NCI-H1694 treated with DMSO at 0.1 percent for 48 hours (cell line): ENCODE measurements at places on chromosomes 7 and 10.

DNA sequence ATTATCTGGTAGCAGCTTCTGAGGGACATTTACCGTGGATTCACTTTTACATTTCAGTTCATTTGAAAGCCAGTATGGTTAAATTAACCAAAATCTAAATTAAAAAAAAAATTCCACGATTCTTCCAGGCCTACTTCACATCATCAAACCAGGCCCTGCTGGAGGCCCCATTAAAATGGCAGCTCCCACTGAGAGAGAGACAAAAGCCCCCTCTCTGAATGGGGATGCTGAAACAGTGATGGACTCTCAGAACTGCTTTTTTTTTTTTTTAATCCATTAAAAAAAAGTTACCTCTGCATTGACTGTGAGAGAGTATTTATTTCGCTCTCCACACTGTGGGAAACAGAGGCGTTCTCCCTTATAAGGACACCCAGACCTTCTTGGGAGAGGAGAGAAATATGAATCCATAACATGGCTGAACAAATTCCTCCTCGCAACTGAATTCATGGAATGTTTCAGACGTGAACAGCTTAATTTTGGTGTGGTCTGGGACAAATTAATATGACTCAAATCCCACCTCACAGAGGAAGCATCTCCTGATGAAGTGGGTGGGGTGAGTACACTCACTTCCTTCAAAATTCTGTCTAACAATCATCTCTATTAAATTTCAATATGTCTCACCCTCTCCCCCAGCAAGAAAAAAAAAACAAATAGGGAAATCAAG, 73.5 kb downstream of the SAMD9 start:
- no peak for DNase-seq

- no peak for DNase-seq
Measured at GRCh38 chr7:140168816-140169215, 8.0 kb downstream of the KDM7A start.

- DNase-seq, result no peak
Measured at GRCh38 chr10:112953174-112954159, 3.4 kb downstream of the TCF7L2 start.

DNA sequence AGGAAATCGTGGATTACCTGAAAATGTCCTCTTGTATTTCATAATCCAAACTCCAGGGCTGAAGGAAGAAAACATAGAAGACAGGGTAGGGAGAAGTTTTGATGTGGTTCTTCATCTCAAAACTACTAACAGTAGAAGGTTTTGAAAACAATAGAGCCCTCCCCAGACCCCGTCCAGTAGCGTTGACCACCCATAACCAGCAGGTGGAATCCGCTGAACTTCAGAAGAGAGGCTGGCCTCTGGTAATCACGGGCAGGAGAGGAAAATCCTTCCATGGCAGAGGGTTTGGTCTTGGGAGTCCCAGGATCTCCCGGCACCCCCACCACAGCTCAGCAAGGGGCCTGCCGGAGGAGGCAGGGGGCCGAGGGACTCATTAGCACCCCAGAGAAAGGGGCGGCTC, 333.4 kb upstream of the RNF32 start:
- no peak for DNase-seq

GRCh38 chr7:60017-60675, 132.2 kb upstream of the FAM20C start:
- no peak for DNase-seq

- DNase-seq, result no peak
Measured at GRCh38 chr10:43120929-43121314, 17.3 kb upstream of the CSGALNACT2 start.

GRCh38 chr7:28830846-28831245, 127.3 kb downstream of the TRIL start:
- DNase-seq, result no peak

DNA sequence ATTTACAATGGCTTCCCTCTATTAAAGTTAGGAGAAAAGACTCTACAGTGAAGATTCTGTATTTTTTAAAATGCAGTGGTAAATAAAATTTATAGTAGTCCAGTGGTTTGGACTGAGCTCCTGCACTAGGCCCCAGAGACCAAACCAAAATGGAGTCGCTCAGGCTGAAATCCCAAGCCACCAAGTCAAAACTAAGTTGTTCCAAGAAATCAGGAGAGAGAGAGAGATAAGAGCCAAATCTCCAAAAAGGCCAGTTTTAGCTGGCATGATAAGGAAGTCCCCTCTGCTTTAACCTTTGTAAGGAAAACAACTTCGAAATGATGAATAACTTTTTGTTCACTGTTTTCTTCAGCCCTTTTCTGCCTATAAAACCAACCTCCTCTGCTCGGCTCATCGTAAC, 265.9 kb upstream of the KLF14 start:
- DNase-seq, result no peak

DNA sequence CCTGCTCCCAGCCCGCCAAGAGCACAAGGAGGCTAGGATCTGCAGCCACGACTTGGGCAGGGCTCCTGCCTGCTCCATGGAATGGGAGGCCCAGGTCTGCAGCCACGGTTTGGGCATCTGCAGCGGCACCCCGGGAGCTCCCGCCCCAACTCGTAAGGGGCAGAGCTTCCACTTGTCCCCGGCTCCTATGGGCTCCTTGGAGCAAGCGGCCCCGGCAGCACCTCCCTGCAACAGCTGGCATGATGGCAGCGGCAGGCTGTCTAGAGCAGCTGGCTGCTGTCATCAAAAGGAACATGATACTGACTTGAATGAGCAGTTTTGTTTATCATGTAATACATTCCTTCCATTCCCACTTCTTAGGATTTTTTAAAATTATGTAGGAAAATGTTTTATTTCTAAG, 684.0 kb upstream of the FOXK1 start:
- peak; percentile 34 for DNase-seq

GRCh38 chr7:137501562-137501961, 158.0 kb upstream of the PTN start:
- DNase-seq, result no peak

- DNase-seq, result no peak
Measured at GRCh38 chr10:1474376-1475097, 262.8 kb downstream of the ADARB2 start.

- DNase-seq, result no peak
Measured at GRCh38 chr7:94445696-94446194, 51.0 kb downstream of the COL1A2 start.
